ENCODE measurements at places on chromosomes 13 and 19. TPM values are rescaled to one million over a fixed set of nuclear protein-coding genes. Genes with fewer than 3 reads are reported as not detected.

DNA sequence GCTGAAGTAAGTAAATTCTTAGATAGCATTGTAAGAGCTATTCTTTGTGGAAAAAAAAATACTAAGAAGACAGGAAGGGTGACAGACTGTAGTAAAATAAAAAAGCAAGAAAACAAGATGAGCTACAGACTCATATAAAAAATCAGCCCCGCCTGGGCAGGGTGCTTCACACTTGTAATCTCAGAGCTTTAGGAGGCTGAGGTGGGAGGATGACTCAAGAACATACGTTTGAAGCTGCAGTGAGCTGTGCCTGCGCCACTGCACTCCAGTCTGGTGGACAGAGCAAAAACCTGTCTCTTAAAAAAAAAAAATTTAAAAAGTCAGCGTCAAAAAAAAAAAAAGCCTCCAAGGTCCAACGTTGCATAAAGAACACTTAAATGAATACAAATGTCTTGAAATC lies 102.1 kb downstream of the VWA8 start:
- DNase-seq: peak; percentile 55

DNA sequence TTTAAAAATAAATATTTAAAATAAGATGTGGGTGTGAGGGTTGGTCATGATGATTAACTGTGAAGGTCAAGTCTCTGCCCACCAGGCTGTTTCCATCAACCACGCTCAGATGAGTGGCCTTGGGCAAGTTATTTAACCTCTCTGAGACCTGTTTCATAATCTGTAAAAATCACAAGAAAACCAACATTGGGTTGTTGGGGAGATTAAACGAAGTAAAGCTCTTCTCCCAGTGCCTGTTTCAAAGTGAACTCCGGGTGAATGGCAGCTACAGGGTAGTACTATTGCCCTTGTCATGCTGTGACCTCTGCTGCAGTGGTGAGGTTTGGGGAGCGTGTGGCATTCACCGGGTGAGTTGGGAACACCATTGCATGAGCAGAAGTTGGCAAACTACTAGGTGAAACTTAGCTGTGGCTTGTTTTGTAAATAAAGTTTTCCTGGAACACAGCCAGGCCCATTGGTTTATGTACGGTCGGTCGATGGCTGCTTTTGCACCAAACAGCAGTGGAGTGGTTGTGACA lies 153.2 kb downstream of the USP12 start:
- DNase-seq: peak; percentile 84

DNA sequence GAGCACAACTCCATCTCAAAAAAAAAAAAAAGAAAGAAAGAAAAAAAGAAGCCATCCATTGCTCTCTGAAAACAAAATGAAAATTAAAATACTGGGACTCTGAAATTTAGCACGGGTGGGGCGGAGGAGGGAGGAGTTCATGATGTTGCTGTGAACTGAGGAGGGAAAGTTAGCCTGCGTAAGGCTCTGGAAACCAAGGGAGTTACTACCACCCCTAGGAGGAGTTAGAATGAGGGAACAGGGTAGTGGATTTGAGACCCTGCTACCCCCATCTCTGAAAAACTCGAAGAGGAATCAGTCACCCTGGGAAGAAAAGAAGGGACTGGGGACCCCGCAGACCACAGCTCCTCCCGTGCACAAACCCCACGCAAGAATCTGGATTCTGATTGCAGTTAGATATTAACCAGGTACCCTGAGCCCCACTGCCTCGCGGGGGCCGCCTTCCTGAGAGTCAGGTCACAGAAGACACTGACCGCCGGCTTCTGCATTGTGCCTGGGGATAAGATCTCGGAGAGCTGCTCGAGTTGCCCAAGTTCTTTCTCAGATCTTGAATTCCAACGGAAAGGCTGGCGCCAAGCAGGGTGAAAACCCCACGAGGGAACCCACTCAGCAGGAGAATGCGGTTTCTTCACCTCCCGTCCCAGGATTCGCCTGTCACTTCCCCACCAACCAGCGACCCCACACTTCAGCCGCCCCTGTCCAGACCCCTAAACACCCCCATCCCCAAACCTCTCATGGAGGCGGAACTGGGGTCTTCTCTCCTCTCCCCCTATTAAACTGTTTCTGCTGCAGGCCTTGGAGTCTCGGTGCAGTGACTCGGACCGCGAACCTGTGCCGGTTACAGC lies 870 bp downstream of the ZNF442 start:
- peak; percentile 5 for DNase-seq

- DNase-seq: no peak
Measured at GRCh38 chr19:49566302-49566701, 14.1 kb downstream of the NOSIP start.

DNA sequence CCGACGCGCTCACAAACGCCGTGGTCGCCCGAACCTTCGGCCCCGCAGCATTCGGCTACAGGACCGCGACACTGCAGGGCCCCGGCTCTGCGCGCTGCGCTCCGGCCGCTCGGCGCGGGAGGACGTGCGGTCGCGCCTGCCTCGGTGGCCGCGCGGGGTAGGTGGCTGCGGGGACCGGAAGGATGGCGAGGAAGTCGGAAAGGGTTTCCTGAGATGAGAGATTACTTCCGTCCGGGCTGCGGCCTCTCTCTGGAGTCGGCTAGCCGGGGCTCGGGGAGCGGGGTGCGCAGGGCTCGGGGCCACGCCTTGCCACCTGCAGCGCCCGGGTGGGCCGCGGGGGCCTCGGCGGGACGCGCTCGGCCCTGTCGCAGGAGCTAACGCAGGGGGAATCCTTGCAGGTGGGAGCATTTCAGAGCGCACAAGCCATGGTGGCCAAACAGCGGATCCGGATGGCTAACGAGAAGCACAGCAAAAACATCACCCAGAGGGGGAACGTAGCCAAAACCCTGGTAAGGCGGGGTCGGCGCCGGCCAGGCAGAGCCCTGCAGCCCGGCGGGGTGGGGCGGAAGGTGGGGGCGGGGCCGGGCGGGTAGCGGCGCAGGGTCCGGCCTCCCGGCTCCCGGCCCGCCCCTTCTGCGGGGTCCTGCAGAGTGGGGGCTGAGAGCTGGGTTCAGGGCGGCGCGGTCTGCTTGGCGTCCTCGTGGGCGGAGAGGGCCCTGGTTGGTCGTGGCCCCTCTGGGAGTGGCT lies at the start of gene SERP2:
Gene SERP2 (plus strand): TSS at position 224 of the 747 bp plus-strand sequence. CDS start 202 bp downstream, at position 426.
- DNase-seq: no peak

Gene LEUTX
- total RNA-seq: not detected

Gene CYP4F12
- total RNA-seq: not detected

Data from fibroblast of villous mesenchyme (primary cell).